ENCODE measurements at places on chromosomes 5 and 9.
A peak's percentile ranks its signal among the peaks of the same experiment; 100 is the strongest.

DNA sequence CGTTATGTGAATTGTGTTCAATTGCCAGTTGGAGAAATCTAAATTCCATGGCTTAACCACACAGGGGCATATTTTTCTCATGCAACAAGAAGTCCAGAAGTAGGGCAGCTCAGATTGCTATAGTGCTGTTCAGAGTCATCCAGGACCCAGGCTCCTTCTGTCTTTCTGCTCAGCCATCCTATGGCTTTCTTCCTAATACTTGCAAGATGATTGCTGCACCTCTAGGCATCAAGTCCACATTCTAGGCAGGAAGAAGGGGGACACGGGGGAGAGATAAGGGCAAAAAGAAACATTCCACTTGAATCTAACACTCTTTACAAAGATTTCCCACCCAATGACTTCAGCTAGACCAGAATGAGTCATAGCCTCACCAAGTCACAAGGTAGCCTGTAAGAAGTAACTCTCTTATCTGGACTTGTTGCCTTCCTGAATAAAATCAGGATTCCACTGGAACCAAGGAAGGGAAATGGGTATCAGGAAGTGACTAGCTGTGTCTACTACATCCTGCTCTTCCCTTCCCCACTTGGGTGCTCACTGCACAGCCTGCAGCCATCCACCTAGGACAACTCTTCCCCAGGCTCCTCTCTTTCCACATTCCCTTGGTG is 5.3 kb downstream of the ERAP2 start:
- no peak for DNase-seq

DNA sequence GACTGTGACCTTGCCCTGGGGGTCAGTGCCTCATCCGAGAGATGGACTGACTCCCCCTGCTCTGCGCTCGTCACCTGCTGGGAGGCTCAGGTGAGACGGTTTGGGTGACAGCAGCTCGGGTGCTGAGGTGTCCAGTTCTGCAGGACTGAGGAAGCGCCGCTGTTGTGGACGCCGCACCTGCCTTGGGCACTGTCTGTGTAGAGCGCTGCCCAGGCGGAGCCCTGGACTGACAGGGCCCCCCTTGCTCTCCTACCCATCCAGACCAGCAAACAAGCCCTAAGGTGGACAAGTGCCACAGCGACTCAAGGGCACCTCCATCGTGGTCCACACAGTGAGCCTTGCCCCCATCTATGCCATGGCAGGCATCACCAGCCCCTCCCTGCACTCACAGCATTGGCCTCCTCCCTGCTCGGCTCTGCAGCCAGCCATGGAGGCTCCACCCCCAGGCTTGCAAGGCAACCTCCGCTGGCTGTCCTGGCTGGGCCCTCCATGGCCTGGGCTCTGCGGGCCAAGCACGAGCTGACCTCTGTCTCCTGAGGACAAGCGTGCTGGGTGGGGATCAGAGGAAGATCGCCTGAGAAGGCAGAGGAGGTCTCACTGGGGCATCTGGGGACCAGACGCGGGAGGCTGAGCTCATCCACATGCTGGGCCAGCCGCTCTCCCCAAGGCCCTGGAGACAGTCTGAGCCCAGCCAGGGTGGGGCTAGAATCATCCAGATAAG is 87.1 kb upstream of the COL5A1 start:
- no peak for DNase-seq

DNA sequence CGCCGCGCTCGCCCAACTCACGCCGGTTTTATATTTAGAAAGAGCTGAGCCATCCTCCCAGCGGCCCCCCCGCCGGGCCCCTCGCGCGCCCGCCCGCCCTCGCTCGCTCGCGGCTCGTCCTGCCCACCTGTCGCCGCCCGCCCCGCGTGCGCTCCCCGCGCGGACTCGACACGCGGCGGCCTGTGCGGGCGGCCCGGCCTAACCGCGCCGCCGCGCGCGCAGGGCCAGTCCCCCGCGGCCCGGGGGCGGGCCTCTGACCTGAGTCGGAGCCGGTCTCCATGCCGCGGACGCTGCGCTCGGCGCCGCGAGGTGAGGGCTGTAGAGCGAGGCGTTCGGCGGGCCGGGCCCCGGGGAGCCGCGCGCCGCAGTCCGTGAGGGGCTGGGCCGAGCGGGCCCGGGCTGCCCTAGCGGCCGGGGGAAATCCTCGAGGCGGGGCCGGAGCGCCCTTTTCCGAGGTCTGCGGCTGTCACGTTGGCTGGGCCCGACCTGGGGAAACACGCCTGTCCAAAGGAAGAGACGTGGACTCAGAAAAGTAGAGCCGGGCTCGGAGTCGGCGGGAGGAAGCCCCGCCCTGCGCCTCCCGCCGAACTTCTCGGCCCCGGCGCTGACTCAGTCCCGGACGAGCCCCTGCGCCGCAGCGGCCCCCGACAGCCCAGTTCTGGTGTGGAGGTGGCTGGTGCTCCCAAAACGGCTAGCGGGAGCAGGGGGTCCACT is at the start of gene ECPAS:
TSS of gene ECPAS (minus strand) at position 526 of the 714 bp plus-strand sequence. CDS start 11,465 bp downstream, outside the sequence.
- peak; percentile 90 for DNase-seq

DNA sequence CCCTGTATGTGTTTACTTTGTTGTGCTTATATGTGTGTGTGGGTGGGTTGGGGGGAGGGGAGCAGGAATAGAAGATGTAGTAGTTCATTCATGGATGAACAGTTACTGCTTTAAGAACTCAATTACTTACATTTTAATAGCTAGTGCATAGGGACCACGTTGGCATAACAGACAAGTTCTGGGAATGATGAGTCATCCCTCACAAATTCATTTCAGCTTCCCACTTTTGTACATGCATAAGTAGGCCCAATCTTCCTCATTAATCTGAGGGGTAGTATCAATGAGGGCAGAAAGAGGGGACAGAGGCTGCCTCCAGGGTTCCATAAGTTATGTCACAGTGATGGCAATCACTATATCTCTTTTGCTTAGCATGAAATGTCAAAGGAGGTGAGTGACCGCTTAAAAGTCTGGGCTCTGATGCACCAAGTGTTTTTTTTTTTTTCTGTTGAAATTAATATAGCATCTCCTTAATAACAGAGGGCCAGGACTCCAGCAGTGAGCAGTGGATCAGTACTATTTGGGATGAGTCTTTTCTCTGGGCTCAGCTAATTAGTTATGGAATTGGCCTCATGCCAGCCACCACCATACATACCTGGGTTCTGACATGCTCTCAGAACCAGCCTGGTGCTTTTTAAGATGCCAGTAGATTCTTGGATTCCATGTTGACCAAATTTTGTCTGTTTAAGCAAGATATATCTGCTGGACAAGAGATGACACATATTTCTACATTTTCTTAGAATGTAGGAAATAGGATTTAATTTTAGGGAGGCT is 37.1 kb downstream of the PRDM6 start:
- DNase-seq = no peak

DNA sequence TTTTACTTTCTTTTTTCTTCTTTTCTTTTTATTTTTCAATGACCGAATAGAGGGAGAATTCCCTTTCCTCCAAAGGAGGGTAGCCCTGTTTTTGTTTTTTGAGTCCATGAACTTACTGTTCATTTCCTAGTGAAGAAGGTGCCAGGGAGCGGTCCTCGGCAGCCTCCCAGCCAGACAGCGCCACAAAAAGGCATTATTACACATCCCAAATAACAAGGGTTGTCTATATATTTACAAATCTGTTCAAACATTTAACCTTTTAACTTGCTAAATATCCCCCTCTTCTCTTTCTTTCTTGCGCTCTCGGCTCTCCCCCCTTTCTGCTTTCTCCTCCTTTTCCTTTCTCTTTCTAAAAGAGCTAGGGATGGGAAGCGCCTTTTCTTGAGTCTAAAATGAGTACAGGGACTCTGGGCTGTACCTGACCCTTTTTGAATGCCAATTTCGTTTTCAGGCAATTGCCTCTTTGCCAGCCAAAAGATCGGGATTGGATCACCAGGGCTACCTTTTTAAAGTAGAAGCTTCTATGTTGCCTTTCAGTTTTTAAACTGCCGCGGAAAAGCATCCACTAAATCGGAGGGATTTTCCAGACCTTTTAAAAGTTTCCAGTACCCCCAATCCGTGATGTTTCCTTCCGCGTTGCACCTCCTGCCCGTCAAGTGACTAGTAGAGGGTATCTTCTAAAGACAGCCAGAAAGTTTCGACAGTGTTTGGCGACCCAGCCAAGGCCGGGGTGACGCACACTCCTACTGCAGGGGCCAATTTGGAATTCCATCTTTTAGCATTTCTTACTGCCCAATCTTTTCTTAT is 125.6 kb downstream of the TMEM161B start:
- DNase-seq = no peak

DNA sequence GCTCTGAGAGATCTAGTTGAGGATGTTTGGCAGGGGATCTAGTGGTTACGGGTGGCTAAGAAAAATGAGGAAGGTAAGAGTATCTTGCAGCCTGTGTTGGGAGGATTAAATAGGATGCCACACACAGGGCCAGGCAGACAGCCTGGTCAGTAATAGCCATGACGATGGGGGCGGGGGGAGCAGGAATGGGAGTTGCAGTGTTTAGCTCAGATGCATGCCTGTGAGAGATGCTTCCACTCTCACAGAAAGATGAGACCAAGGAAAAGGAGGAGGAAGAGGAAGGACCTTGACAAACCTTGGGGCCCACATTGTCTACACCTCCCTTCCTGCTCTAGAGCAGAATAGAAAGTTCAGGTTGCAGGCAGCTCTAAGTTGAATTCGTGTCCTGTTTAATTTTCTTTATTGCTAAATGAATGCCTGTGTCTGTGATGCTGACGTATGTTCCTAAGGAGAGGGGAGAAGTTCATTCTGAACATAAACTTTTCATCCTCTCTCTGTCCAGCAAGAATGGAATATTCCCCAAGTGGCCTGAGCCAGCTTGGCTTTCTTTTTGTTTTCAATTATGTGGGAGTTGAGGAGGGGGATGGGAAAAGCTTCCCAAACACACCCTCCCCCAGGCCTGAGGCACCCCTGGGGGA is 28.7 kb downstream of the TGFBI start:
- DNase-seq = no peak

GRCh38 chr5:50667023-50667652 is 701 bp downstream of the PARP8 start:
- DNase-seq = peak; percentile 31

DNA sequence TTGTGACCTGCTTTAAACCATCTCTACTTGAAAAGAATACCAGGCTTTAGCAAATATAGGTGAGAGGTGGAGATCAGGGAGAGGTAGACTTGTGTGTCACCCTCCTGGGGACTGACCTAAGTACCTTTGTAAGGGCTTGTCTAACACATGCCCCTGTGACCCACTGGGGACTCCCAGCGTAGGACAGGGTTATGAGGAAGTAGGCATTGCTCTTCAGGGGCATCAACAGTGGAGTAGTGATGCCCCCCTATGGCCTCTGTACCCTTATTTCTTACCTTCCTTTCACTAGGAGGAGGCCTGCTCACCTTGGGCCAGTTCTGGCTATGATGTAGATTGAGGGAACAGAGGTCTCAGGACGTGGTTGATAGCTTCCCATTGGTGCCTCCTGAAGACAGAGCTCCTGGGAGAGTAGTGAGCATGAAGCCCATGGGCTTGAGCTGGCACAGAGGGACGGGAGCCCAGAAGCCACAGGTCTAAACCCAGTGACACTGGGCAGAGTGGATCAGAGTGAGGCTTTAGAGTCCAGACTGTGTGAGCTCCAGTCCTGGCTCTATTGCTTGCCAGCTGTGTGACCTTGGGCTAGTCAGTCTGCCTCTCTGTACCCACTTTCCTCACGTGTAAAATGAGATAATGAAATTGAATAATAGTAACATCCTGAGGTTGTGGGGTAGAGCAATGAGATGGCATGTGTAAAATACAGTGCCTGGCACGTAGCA is 191.7 kb downstream of the AOPEP start:
- DNase-seq = no peak

DNA sequence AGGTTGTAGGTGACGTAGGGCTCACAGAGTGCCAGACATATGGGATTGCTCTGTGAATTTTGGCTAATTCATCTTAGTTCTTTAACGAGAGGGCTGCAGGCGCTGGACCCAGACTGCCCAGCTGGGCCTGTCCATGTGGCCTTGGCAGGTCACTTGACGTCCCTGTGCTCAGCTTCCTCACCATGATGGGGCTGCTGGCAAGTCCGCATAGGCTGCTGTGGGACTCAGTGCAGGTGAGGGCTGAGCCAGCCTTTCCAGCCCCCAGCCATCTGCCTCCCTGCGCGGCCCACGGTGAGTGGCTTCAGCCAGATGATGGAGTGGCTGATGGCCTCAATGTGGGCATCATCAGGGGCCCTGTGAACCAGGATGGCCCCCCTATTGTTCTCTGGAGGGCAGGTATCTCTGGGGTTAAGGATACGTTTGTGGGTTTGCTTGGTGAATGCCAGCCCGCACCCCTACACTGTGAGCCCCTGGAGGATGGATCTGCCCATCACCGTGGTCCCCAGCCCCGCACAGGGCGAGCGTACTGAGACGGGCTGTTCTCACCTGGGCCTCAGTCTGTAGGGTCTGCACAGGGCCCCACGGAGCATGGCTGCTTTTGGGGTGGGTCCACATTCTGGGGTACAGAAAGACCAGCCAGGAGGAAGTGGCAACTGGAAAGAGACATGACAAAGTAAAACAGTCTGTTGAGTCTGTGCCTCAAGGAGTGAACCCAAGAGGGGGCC is 3.7 kb downstream of the CARD19 start:
- DNase-seq = no peak

GRCh38 chr5:94932259-94932658 is 313.8 kb downstream of the SLF1 start:
- DNase-seq = no peak

DNA sequence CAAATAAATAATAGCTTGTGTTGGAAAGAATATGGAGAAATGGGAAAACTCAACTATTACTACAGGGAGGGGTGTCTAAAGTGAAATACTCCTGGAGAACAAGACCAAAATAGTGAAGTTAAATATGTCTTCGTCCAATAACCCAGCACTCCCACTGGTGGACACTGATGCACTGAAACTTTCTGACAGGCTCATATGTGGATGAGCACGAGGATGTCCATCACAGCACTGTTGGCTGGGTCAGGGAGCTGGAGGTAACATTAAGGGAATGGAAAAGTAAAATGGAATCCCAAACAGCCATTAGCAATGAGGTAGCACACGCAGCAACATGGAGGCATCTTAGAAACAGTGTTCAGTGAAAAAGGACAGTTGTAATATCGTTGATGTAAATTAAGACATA is 86.5 kb downstream of the LMNB1 start:
- DNase-seq = no peak

GRCh38 chr5:14710313-14710994 is 45.9 kb downstream of the OTULIN start:
- DNase-seq = no peak

GRCh38 chr5:177132136-177133095 is 1.2 kb upstream of the NSD1 start:
- DNase-seq = no peak

DNA sequence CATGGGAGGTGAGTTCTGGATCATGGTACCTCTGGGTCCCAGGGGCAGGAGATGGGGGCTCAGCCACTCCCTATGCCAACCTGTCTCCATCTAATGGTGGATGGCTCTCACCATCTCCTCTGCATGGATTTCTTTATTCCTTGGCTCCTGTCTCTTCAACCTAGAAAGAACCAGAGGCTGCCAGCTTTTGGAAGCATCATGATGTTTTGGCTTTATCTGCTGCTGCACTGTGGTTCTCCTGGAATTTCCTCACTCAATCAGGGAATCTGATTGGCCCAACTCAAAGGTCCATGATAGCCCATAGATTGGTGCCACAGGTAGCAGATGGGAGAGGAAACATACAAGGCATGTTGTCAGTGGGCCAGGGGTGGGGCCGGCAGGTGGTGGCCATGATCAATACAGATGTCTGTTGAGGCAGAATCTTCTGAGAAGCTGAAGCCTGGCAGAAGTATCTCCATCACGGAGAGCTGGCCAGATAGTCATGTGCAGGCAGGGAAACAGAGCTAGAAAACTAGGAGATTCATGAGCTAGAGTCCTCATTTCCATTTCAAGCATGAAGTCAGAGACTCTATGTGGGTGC is 158.2 kb downstream of the MACROH2A1 start:
- DNase-seq = no peak

- peak; percentile 35 for DNase-seq
These were observed 191.5 kb downstream of the ROR2 start for GRCh38 chr9:91758491-91758981.
